ENCODE measurements at places on chromosomes 5 and 9.

DNA sequence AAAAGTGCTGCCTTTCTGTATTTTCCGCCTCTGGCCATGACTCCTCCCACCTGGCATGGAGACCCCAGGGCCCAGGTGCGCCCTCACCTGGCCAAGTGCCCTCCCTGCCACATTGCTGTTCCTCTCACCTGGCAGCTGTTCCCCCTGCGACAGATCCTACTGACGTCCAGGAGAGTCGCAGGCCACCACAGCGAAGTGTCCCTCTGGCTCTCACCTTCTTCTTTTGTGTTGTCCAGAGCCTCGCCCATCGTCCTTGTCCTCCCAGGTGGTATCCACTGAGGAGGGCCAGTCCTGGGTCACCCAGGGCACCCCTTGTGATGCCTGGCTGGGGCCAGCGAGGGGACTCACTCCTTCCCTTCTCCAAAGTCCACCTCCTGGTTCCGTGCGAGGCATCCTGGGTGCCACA lies 2.6 kb downstream of the NKD2 start:
- no peak for DNase-seq

GRCh38 chr5:78109891-78110324 lies 184.6 kb downstream of the AP3B1 start:
- no peak for DNase-seq

DNA sequence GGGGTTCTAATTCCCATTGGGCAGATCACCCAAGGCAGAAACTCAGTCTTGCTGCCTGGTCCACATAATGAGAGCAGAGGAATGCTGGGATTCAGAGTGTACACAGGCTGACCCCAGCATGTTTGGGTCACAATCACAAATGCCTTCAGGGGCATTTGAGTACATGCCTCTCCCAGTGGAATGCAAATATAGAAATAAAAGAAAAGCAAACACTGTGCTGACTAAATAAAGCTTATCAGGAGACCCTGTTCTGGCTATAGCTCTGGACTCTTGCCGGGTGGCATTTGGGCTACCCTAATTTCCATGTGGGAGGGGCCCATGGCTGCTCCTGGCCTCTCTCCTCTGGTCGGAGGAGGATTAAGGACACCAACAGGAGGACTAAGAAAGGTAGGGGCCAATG lies 121.4 kb downstream of the DOCK8 start:
- DNase-seq, result no peak

DNA sequence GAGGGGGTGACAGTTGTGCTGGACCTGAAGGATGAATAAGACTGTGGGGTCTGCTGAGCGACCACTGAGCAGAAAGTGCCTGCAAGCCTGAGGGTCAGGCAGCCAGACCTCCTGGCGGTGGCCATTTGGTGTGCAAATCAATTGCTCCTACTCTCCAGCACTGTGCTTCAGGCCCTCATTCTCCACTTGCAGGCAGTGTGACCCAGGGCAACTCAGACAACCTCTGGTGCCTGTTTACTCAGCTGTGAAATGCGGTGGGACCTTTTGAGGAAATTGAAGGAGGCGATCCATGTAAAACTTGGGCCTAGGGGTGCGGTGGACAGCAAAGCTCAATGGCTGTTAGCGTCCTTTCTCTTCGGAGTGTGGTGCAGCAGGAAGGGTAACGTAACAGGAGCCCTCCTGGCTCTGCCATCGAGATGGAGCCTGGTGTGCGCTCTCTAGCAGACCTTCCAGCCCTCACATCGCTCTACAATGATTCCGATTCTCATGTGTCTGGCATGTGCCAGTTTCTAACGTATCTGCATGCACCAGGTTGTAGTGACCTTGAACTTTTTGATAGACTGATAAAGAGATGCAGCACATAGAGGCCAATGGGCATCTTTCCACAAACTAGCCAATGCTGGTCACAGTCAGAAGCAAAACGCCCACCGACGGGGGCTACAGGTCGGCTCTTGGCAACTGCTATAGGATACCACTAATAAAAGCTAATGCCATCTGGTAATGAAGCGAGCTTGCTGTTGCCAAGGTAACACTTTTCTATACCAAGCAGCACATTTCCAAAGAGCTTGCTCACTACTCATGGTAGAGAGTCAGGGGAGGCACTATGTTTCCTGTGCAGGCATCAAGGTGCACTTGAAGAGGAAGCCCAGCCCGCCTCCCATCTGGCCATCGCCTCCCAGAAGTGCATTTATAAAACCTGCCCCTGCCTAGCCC lies 159.7 kb upstream of the RAPGEF1 start:
- DNase-seq, result no peak

DNA sequence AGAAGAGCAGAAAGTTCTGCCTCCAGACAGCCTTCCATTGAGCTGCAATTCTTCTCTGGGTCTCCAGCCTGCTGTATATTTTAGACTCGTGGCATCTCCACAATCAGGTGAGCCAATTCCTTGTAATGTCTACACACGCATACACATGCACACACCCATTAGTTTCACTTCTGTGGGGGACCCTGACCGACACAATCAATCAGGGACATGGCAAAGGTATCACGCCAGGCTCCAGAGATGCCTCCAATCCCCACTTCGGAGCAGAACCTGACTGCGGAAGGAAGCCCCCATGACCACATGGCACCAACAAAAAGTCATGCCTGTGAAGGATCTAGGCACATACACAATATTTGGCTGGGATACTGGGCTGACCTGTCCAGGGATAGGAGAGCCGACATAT lies 21.4 kb downstream of the SEMA4D start:
- no peak for DNase-seq

- DNase-seq, result no peak
Measured at GRCh38 chr5:95274011-95274410, 10.9 kb downstream of the MCTP1 start.

- no peak for DNase-seq
Measured at GRCh38 chr9:127865645-127866464, 11.4 kb upstream of the ENG start.

DNA sequence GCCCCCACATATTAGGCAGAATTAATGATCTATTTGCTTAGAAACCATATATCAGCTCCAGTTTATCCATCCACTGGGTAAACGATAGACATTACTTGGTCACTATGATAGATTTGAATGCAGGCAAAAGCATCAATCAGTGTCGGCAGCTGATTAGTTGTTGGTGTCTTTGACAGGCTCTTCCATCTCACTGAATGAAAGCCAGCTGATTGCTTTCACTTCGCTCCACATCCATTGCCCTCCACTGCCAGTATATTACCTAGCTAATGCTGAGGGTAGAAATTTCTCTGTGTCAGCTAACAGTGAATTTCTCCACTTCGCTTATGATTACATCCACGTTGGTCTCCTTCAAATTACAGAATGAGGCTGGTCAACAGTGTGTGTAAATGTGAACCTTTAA lies 821.3 kb upstream of the TYRP1 start:
- no peak for DNase-seq

GRCh38 chr5:154309805-154310204 lies 119.3 kb downstream of the GALNT10 start:
- no peak for DNase-seq

DNA sequence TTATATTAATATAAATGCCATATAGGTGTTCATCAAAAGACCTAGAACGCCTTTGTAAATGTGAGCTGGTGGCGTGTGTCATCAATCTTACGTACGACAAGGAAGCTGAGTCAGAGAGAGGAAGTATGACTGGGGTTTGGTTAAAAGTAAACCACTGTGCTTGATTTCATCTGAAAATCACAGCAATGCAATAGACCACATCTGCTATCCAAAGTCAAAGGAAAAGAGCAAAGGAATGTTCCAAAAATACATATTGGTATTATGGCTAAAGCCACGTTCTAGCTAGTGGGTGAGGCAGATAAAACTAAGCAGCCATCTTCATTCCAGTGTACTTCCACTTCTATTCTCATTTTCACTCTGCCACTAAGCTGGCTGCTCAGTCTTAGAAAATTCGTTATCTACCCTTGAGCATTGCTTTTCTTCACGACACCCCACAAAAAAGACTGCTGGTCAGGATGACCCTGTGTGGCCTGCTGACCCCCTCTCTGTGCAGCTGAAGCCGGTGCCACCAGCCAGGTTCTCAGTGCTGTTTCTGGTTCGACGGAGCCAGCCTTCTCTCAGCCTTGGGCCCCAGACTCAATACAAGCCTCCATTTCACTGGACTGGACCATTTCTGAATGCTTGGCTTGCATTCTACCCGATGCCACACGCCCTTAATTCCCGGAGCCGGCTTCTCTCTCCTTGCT lies 23.8 kb downstream of the SHC3 start:
- peak; percentile 89 for DNase-seq

GRCh38 chr5:125176005-125176390 lies 429.6 kb upstream of the ZNF608 start:
- DNase-seq, result no peak

- peak; percentile 30 for DNase-seq
Measured at GRCh38 chr9:130946766-130947617, 7.9 kb upstream of the FIBCD1 start.

DNA sequence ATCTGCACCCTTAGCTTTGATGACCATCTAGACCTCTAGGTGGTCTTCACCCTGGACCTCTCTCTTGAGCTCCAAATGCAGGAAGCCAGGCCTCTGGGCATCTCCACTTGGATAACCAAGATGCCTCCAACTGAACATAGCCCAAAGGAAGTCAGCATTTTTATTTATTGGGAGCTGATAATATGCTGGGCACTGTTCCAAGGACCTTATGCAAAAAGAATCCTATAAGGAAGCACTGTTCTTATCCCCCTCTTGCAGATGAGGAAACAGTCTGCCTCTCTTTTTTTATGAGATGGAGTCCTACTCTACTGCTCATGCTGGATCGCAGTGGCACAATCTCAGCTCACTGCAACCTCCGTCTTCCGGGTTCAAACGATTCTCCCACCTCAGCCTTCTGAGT lies 219.9 kb downstream of the CDK5RAP2 start:
- DNase-seq, result no peak

DNA sequence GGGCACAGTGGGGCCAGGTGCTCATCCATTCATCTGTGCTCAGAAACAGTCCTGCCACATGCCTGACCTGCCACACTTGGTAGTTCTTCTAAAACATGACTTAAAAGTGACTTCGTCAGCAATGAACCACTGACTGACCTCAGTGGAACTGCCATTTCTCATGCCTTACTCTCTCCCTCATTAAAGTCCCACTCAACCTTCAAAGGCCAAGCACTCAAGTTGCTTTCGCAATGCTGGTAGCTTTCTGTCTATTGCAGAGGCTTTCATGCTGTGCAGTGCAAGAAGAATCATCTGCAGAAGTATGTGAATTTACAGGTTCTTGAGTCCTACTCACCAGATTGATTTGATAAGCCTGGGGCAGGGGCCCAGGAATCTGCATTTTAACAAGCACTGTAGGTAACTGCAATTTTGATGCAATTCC lies 23.9 kb downstream of the B4GALT1 start:
- DNase-seq, result no peak

DNA sequence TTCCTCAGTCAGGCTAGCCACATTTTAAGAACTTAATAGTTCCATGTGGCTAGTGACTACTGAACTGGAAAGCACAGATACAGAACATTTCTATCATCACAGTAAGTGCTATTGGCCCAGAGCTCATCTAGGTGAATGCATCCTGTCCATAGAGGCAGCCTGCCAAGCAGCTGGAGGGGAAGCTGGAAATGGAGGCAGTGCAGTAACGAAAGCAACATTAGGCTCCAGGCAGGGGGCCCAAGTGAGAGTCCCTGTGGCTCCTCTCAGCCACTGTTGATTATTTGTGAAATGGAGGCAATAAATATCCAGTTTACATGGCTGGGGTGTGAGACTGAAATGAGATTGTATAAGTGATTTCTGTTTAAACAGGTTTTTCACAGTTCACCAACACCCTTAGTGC lies 227.2 kb upstream of the KLF9 start:
- DNase-seq, result no peak

GRCh38 chr9:17057729-17058128 lies 77.1 kb upstream of the CNTLN start:
- no peak for DNase-seq

DNA sequence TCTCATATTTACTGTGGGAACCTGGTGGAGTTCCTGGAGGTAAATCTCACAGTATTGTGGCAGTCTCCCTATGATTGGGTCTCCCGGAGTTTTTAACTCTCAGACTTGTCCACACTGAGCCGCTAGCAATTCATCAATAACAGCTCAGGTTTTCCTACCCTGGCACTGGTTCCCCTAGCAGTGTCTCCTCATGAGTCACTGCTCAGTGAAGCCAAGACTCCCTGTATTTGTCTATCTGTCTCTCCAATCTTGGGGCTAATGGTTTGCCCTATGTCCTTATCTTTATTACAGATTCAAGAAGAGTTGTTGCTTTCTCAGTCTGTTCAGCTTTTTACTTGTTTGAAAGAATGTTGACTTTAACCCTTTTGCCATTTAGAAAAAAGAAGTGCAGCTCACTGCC lies 176.7 kb upstream of the FGF10 start:
- DNase-seq, result no peak

GRCh38 chr5:22470408-22470807 lies 382.7 kb downstream of the CDH12 start:
- no peak for DNase-seq

GRCh38 chr5:29229461-29229860 lies 1964.0 kb upstream of the CDH6 start:
- DNase-seq, result no peak
